ENCODE measurements at places on chromosomes 6 and 20. TPM values are rescaled to one million over a fixed set of nuclear protein-coding genes. Genes with fewer than 3 reads are reported as not detected.

DNA sequence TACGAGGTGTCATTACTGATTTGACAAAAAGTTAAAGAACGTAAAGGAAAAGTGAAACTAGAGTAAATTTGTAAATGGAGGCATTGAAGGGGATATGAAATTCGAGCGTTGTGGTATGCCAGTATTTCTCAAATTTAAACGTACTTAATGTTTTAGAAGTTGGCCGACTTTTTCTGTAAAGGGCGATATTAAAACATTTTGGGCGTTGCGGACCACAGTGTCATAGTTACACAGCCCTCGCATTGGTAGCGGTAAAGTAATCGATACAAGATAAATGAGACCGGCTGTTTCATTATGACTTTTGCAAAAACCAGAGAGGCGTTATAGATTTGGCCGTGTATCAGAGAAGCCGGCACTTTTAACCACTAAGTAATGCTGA is 39.6 kb downstream of the OR2B2 start:
- peaks cover 11% of the 10 kb centered on the region for H3K4me1 ChIP-seq
- no peak overlapping the region for H3K27ac ChIP-seq
- peaks cover 47% of the 10 kb centered on the region for H3K27me3 ChIP-seq

GRCh38 chr6:156017838-156018237 is 562.2 kb upstream of the NOX3 start:
- DNase-seq, result no peak
- no peak overlapping the region for H3K27ac ChIP-seq
- no peak overlapping the region for H3K4me3 ChIP-seq
- peaks cover 10% of the 10 kb centered on the region for H3K4me1 ChIP-seq
- H3K36me3 ChIP-seq, result no peaks in the 10 kb centered on the region

GRCh38 chr6:41707565-41708200 is 27.7 kb downstream of the TFEB start:
- H3K4me3 ChIP-seq, result no peak overlapping the region
- H3K36me3 ChIP-seq, result no peaks in the 10 kb centered on the region
- H3K4me1 ChIP-seq, result peaks cover 85% of the 10 kb centered on the region
- H3K27ac ChIP-seq, result peak overlapping the region; percentile 80
- no peaks in the 10 kb centered on the region for H3K27me3 ChIP-seq
- peak; percentile 38 for DNase-seq

- no peak overlapping the region for H3K27ac ChIP-seq
- H3K4me3 ChIP-seq, result peak overlapping the region; percentile 60
- no peak for DNase-seq
- H3K4me1 ChIP-seq, result peaks cover 16% of the 10 kb centered on the region
- no peaks in the 10 kb centered on the region for H3K36me3 ChIP-seq
Observed at GRCh38 chr6:160931378-160932310, 59.9 kb upstream of the MAP3K4 start.

- peaks cover 6% of the 10 kb centered on the region for H3K4me1 ChIP-seq
- H3K4me3 ChIP-seq, result no peak overlapping the region
- H3K27ac ChIP-seq, result no peak overlapping the region
- H3K36me3 ChIP-seq, result no peaks in the 10 kb centered on the region
- no peaks in the 10 kb centered on the region for H3K27me3 ChIP-seq
- no peak for DNase-seq
Observed at GRCh38 chr20:33521461-33521860, 31.6 kb downstream of the CBFA2T2 start.

DNA sequence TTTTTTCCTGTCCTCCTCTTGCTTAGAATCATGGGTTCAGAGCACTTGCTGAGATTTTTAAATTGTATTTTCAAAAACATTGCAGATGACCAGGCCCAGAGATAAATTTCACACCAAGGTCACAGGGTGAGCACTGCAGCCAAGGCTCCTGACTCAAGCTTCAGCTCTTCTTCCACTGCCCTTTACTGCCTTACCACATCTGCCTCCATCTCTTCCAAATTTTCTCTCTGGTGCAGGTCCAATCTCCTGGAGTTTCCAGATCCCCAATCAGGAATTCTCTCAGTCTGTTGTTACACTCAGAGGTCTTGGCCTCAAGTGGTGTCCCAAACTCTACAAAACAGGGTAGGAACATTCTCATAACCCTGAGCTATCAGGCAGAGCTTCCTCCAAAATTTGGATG is 12.7 kb downstream of the SNAP25 start:
- no peak overlapping the region for H3K27ac ChIP-seq
- H3K4me1 ChIP-seq, result no peaks in the 10 kb centered on the region
- no peaks in the 10 kb centered on the region for H3K27me3 ChIP-seq
- no peak for DNase-seq
- H3K4me3 ChIP-seq, result no peak overlapping the region

DNA sequence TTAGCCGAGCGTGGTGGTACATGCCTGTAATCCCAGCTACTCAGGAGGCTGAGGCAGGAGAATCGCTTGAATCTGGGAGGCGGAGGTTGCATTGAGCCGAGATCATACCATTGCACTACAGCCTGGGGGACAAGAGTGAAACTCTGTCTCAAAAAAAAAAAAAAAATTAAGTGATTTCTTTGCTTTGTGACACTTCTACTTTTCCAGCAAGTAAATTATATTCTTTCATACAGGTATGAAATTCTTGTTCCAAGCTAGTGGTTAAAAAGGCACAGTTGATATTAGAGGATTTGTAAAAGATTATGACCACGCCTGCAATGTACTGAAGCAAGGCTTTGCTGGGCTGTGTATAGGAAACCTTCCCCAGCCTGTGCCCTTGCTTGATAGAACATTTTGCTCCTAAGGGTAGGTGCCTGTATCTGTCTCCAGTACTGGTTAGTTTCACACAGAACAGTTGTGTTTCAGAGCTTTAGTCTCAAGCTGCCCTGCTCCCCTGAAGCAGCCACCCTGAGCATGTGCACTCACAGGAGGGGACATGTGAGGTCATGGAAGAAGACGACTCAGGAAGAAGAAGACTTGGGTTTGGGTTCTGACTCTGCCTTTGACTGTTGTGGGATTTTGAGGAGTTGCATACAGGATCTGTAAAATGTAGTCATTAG is 10.2 kb downstream of the PTPN1 start:
- H3K4me3 ChIP-seq, result no peak overlapping the region
- H3K27me3 ChIP-seq, result no peaks in the 10 kb centered on the region
- peaks cover 38% of the 10 kb centered on the region for H3K4me1 ChIP-seq
- no peaks in the 10 kb centered on the region for H3K36me3 ChIP-seq

DNA sequence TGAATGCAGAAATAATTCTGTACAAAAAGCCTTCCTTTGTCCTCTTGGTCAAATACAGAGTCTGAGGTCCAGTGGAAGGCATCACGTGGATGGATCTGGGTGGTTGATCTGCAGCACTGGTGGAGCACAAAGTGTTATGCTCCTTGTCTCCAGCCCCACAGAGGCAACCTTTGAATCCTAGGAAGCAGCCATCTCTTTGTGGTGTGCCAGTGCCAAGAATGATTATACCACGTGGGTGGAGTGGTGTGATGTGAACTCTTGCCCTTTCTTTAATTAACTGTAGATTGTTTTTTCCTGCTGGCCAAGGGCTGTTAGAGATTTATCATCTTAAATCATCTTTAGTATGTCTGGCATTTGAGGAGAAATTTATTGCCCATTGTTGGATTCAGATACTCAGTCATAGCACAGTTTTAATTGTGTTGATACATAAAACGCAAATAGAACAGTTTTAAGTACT is 31.1 kb downstream of the NCOA7 start:
- no peak overlapping the region for H3K4me3 ChIP-seq
- H3K27ac ChIP-seq, result no peak overlapping the region
- peaks cover 6% of the 10 kb centered on the region for H3K4me1 ChIP-seq
- H3K36me3 ChIP-seq, result no peaks in the 10 kb centered on the region
- no peaks in the 10 kb centered on the region for H3K27me3 ChIP-seq

GRCh38 chr20:10110151-10110550 is 75.4 kb downstream of the ANKEF1 start:
- H3K36me3 ChIP-seq, result no peaks in the 10 kb centered on the region
- no peaks in the 10 kb centered on the region for H3K27me3 ChIP-seq
- H3K4me1 ChIP-seq, result no peaks in the 10 kb centered on the region
- no peak overlapping the region for H3K4me3 ChIP-seq
- no peak for DNase-seq

DNA sequence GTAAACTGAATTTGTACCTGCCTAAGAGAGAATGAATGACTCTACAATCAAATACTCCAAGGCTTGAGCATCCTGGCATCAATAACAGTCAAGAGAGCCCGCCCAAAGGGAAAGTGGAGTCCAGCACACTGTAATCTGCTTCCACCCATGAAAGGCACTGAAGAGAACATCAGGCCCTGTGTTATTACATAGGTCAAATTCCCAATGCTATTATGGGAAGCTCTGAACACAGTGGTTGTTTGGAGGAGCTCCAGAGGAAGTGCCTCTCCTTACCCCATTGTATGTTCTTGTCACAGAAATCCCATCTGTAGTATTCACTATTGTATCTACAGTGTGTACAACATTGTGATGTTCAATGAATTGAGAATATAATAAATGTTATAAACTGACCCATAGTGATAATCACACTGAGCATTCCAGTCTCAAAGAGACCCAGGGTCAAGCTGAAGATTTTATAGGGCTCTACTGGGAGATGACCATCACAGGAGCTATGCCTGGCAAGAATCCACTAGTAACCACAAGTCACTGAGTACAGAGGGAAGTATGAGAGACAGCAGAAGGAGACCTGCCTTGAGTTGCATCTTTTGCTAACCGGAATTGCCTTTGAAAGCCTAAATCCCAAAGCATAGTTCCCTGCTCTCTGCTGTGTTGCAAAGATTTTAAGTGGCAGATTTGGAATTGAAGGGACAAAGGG is 446.7 kb downstream of the GJA1 start:
- no peak overlapping the region for H3K4me3 ChIP-seq
- H3K27ac ChIP-seq, result no peak overlapping the region
- H3K27me3 ChIP-seq, result no peaks in the 10 kb centered on the region
- H3K4me1 ChIP-seq, result no peaks in the 10 kb centered on the region
- no peaks in the 10 kb centered on the region for H3K36me3 ChIP-seq
- no peak for DNase-seq

GRCh38 chr6:168596344-168596743 is 155.4 kb downstream of the SMOC2 start:
- DNase-seq, result no peak
- no peak overlapping the region for H3K4me3 ChIP-seq
- H3K36me3 ChIP-seq, result no peaks in the 10 kb centered on the region
- H3K27ac ChIP-seq, result no peak overlapping the region
- peaks cover 6% of the 10 kb centered on the region for H3K27me3 ChIP-seq

DNA sequence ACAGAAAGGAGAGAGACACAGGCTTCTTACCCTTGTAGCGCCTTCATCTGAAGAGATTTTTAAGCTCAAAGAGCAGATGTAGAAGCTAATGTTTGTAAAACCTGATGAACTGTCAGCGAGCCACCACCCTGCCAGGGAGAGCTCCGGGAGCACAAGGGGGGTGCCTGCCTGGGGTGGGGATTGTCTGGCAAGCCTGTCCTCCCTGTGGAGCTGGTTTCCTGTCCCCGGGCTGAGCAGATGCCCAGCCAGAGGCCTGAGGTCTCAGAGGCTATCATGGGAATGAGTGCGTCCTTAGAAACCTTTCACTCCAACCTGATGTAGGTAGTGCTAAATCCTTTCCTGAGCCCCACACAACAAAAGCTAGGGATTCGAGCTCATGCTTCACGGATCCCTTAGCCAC is 41.9 kb upstream of the NR2E1 start:
- DNase-seq, result no peak
- H3K4me1 ChIP-seq, result peaks cover 15% of the 10 kb centered on the region
- no peak overlapping the region for H3K27ac ChIP-seq
- H3K27me3 ChIP-seq, result peaks cover 93% of the 10 kb centered on the region

- no peak overlapping the region for H3K27ac ChIP-seq
- no peak for DNase-seq
Observed at GRCh38 chr20:56463428-56463827, 5.0 kb upstream of the RTF2 start.

DNA sequence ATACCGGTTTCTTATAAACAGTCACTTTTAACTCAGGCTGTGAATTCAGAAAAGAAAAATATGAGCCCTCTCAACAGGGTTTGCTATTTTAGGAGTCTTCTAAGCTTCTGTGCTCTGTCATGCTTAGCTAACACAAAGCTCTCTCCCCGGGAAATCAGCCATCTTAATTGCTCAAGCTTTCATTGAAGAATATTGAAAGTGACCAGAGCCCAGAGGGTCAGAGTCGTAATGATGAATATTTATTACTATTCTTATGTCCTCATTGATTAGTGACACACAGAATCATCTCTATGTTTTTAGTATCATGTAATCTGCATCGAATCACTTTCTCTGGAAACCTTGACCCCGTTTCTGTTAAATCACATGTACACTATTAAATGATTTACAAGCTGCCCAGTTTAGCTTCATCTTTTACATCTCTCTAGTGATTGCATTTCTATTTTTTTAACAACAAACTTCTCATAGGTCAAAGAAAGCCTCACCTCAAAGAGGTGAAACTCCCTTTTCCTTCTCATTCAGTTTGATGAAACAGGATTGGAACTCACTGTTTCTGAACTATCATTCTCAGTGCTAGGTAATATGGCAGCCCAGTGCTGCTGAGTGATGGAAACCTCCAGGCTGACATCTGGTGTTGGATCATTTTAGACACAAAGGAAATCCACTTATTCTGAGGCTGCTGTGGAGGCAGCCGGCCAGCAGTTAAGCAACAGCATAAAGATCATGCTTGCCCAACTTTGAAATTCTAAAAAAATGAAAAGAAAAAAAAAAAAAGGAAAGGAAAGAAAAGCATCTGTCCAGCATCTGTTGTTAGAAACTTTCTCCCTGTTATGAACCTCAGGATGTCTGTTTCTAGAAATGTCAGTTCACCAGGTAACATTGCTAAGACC is 96.3 kb downstream of the RFPL4B start:
- no peaks in the 10 kb centered on the region for H3K27me3 ChIP-seq
- no peak overlapping the region for H3K4me3 ChIP-seq
- no peaks in the 10 kb centered on the region for H3K4me1 ChIP-seq

DNA sequence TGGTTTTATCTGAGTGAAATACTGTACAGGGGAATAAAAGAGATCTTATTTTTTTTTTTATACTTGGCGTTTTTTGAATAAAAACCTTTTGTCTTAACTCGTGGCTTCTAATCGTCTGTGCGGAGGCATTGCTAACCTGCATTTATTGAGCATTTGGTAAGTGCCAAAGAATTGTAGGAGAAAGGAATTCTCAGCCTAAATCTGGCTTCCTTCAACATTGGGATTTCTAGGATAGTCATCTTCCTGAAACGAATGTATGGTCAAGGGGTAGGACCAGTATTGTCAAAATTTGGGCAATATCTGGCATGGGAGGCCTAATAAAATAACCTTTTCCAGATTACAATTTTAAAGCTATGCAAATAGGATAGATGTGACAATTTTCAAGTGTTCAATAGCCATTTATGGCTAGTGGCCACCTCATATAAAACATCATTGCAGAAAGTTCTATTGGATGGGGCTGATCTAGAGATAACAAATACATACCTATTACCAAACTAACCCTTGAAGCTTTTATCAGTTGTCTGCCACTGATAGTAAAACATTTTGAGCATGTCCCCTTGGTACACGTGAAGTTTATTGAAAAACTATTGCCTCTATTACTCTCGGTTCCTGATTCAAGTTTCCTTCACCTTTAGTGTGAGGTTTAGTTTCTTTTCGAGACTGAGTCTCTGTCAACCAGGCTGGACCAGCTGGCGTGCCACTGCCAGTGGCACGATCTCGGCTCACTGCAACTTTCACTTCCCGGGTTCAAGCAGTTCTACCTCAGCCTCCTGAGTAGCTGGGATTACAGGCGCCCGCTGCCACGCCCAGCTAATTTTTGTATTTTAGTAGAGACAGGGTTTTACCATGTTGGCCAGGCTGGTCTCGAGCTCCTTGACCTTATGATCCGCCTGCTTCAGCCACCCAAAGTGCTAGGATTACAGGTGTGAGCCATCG is 5.6 kb downstream of the PIM1 start:
- no peak for DNase-seq
- no peak overlapping the region for H3K4me3 ChIP-seq
- H3K27ac ChIP-seq, result no peak overlapping the region
- peaks cover 25% of the 10 kb centered on the region for H3K4me1 ChIP-seq

The STX11 gene
- 7.4 TPM for total RNA-seq

The PSMB1 gene
- total RNA-seq, result 128 TPM

The TPD52L1 gene
- total RNA-seq, result 63.5 TPM

The SLC17A1 gene
- total RNA-seq, result not detected

The ULBP2 gene
- total RNA-seq, result 0.47 TPM

All from heart right ventricle (tissue), 16 donors.